ENCODE measurements at places on chromosomes 2 and 18.

GRCh38 chr2:39107724-39108273, 13.1 kb downstream of the SOS1 start:
- DNase-seq, result no peak

DNA sequence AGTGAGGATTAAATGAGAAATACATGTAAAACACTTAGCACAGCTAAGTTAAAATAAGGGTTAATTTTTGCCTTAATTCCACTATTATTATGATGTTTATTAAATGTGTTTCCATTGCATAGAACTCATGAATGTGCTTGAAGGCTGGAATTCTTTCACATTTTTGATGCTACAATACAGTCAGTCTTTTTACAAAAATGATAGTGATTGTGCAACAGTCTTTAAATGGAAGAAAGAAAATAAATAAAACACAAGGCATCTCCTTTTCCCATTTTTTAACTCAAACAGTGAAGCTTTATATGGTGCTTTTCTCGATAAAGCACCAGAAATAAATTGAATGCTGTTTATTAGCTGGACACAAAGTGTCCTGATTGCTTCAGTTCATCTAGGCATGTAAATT, 123.9 kb downstream of the MAP2 start:
- DNase-seq, result no peak

DNA sequence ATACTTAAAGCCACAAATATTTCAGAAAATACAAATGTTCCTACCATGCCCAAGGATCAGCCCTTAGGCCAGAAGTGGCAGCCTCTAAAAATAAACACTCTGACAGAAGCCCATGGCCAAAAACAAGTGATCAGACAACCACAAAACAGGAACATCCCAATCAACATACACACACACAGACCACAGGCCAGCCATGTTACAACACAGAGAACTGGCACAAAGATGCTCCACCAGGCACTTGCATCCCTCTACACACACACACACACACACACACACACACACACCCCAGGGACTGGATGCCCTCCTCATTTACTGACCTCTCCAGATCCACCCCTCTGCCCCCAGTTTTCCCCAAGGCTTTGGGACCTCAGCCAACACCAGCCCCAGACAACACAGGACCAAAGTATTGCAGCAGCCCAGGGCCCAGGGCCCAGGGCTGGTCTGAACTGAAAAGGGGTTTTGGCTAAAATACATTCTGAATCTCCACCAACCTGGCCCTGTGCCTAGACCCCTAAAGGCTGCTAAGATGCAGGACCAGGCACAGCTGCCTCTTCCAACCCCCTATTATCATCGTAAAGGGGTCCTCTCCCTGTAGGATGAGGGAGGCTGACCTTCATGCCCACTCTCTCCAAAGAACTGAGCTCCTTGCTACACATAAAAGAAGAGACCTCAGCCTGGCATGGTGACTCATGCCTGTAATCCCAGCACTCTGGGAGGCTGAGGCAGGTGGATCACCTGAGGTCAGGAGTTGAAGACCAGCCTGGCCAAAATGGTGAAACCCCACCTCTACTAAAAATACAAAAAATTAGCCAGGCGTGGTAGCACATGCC, 151.4 kb downstream of the TNS1 start:
- no peak for DNase-seq

DNA sequence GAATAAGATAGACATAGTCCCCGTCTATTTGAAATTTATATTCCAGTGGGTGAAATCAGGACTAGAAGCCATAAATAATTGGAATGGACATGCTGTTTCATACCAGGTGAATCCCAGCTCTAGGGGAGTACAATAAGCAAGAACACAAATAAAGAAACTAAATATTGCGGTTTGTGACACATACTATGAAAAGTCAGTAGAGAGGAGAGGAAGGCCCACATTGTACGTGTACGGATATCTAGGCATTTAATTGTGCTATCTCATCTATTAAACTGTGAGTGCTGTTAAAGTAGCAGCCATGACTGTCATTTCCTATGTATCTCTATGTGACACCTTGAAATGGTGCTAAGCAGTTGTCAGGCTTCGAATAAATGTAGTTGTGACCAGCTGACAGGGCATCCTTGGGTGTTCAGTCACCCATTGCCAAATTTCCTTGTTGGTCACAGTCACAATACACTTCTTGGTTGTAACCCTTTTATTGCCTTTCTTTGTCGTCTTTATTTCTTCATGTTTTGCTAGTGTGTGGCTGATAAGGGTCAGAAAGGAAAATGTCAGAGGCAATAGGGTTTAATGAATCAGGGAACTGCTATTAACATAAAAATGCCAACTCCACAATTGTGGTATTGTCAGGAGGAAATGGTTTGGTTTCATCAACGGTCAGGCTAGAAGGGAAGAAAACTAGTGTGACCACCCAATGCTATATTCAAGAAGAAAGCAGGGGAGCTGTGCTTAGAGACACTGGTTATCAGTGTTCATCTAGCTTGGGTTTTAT, 31.5 kb downstream of the CPO start:
- DNase-seq, result no peak

DNA sequence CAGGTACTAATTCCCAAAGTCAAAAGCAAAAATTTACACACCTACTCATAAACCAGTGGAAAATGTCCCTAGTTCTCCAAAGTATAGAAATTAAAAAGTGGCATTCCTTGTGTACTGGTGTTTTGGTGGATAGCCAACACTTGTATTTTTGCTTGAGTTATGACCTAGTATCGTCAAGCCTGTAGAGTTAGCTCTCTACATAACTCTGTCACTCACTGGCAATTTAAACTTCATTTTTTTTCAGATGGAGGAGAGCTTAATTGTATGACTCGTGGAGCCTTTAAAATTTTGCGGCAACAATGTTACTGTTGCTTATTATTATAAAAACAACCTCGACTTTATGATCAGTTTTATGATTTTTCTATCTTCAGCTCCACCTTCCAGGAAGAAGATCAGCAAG, 58.7 kb downstream of the ITGB6 start:
- DNase-seq, result no peak

DNA sequence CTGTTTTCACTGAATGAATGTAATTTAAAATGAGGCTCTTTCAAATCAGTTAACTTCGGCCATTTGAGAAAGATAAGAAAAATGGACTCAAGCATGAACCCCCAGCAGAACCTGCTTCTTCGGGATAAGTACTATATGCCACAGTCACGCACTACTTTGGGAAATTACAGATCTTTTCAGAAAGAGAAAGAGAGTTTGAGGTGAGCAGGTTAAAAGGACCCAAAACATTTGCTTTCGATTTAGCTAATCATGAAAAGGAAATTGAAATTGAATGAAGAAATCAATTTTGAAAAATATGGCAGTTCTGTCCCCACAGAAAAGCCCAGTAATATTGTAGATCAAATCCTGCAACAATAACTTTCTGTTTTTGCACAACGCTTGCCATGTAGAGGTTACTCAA, 156.9 kb downstream of the GRB14 start:
- DNase-seq, result no peak

DNA sequence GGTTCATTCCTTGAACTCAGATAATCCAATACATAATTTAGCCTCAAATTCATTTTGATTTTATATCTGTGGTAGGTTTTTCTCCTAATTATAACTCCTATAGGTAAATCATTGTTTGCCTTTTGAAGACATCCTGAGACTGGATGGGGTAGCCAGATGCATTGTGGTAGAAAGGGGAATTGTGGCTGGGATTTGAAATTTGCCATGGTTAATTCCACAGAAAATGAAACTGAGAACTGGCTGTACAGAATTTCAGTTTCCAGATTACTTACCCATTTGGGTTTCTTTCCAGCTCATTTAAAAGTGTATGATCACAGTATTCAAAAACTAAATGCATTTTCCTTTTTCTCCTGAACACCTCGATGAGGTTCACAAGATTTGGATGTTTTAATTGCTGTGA, 18.2 kb downstream of the CDKL4 start:
- no peak for DNase-seq

GRCh38 chr2:133437492-133437891, 130.8 kb downstream of the NCKAP5 start:
- DNase-seq, result no peak

DNA sequence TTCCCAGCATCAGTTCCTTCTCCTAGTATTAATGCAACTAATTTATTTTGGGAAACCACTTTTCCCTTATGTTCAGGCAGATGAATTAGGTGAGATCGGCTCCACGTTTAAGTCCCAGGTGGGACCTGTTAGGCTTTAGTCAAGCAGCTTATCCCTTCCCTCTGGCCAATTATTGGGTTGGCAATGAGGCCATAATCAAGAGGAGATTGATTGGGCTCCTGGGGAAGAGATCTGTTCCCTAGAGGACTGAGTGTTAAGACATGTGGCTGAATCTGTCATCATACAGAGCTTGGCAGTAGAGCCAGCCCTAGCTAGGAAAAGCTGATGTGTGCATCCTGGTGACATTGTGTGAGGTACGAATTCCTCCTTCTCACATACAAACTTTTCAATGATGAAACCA, 104.4 kb downstream of the PTH2R start:
- DNase-seq, result no peak

- DNase-seq, result no peak
Observed at GRCh38 chr2:240825476-240825875, 5.5 kb upstream of the KIF1A start.

DNA sequence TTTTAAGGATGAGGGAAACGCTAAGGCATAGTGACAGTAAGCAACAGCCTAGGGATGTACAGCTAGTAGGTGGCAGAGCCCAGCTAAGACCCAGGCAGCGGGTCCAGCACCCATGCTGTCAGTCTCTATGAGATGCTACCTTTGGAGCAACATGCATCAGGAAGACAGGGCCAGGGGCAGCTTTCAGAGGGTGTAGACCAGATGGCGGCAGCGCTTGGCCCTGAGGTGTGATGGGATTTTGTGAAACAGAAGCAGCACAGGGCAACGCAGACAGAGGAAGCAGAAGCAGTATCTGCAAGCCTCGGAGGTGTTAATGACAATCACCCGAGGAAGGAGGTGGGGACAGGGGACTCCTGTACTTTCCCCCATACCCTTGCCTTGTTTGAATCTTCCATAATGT, 43.2 kb downstream of the SDC1 start:
- DNase-seq, result no peak

- peak; percentile 80 for DNase-seq
Observed at GRCh38 chr18:10560452-10561045, 34.7 kb downstream of the NAPG start.

DNA sequence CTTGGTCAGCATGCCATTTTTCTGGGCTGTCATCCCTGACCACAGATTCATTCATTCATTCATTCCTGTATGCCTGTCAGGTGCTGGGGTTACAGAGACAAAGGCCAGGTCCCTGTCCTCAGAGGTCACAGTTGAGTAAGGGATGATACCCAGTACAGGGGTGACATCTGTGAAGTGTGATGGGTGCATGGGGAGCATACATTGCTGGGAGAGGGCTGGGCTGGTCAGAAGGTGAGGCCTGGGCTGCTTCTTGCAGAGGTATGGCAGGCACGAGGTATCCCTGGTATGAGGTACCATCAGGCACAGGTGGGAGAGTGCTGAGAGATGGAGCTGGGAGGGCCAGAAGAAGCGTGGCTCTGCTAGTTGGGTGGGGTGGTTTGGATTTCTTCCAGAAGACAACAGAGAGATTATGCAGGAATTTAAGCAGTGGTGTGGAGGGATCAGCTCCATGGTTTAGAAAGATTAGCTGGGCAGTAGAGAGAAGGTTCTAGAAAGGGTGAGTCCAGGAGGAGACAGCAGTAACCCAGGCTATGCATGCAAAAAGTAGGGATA, 181.9 kb upstream of the HAAO start:
- DNase-seq, result no peak

GRCh38 chr2:10080536-10081304, 509 bp upstream of the CYS1 start:
- no peak for DNase-seq

DNA sequence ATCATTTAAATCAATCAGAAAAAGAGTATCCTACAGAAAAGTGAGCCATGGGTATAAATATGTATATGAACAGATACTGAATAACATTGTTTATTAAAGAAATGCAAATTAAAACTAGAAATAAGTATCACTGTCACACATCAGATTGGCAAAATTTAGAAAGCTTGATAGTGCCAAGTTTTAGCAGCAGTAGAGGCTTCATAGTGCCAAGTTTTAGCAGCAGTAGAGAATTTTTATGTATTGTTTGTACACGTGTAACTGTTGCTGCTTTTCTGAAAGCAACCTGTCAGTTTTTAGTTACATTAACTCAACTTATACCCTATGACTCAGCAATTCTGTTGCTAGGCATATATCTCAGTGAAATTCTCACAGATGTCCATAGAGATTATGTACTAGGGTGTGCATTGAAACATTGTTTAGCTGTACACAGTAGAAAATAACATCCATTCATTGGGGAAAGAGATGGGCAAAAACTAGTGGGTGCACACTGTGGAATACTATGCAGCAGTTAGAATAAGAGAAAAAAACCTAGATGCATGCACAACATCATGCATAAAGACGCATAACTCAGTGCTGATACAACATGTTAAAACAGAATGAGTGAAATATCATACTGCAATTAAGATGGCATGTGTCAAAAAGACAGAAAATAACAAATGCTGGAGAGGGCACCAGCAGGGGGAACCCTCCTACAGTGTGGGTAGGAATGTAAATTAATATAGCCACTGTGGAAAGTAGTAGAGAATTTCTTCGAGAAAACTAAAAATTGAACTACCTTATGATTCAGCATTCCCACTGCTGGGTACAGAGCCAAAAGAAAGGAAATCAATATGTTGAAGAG, 294.5 kb upstream of the NT5C1B start:
- peak; percentile 38 for DNase-seq

- DNase-seq, result peak; percentile 52
Observed at GRCh38 chr18:6929370-6930102, 188.1 kb downstream of the LAMA1 start.

- DNase-seq, result no peak
Observed at GRCh38 chr2:131410173-131410572, 46.2 kb upstream of the RAB6D start.

GRCh38 chr2:45849491-45850283, 198.2 kb downstream of the PRKCE start:
- DNase-seq, result no peak

DNA sequence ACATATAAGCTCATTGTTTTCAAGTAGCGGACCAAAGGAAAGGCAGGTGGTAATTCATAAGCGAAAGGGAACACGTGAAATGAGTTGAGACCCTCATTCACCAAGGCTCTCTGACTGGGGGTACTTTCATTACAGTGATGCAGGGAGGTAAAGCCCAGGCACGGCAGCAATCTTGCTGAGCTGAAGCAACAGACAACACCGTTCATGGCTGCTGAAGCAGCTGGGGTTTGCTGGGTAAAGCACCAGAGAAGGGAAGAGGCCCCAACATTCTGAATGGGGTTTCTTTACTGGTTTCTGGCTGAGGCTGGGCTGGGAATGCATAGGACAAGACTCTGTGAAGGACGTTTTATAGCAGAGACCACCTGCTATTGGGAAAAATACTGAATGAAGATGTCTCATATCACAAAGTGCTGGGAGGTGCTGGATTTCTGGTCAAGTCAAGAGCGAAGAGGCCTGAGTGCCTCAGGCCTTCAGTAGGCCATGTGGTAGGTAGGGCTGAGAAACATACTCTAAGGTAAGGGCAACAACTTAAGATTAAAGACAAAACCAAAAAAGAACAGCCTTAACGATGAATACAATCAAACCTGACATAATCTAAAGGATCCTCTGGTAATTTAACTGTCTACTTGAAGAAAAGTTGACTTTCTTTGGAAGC, 324.7 kb upstream of the PIK3C3 start:
- no peak for DNase-seq

GRCh38 chr18:66168685-66169235, 417.9 kb downstream of the CDH7 start:
- no peak for DNase-seq

GRCh38 chr2:118850901-118851415, 3.5 kb upstream of the EN1 start:
- no peak for DNase-seq
